NAMALWA (cell line): ENCODE measurements at places on chromosomes 4 and X.

DNA sequence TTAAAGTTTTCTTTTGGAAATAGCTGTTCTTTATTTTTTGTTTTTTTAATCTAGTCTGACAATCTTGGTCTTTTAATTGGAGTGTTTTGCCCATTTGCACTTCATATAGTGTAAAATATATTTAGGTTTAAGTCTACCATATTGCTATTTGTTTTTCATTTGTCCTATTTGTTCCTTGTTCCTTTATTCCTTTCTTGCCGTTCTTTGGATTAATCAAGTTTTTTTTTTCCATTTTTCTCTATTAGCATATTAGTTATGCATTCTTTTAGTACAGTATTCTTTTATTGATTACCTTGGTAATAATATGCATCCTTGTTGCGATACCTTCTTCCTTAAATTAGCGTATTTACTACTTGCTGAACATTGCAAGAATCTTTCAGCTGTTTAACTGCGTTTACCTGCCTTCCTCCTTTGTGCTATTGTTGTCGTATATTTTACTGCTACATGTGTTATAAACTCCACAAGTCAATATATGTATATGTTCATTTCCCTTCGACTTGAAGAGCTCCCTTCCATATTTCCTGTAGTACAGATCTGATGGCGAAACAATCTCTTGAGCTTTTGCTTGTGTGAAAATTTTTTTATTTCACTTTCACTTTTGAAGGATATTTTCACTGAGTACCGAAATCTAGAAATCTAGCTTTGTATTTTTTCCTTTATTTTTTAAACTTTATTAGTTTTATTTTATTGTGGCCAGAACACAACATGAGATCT is 23.9 kb upstream of the RNF212 start:
- DNase-seq = no peak

- no peak for DNase-seq
Measured at GRCh38 chr4:126939401-126939800, 693.4 kb upstream of the INTU start.

DNA sequence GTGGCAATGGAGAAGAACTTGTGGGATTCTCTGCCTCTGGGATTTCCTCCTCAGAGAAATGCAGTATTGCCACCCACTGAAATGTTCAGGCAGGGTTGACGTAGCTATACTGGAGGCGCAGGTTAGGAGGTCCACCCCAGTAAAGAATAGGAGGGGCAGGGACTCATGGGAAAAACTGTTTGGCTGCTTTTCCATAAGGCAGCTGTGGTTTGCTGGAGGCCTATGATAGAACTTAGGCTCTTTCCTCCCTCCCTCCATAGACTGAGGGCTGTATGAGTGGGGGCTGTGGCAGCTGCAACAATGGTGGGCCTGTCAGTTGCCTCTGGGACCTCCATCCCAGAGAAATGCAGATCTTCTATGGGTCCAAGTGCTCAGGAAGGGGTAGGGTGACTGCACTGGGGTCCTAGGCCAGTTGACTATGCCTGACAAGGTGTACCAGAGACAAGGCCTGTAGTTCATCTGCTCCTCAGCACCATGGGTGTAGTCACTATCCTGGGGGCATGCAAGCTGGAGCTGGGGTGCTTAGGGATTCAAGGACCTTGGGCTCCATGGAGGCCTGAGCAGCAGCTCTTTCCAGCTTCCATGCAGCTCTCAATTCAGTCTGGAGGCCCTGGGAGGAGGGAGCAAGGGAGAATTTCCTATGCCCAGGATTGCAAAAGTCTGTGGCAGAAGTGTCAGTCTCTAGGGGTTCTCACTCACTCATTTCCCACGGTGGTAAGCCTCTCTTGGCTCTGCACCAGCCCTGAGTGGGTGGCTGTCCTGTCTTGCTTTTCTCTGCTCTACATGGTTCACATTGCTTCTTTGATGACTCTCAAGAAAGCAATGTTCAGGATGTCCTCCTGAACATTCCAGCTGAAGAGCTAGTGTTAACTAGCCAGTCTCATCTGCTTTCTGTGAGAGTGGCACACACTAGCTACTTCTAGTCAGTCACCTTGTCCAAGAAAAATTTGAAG is 353.0 kb downstream of the IDS start:
- DNase-seq = no peak

GRCh38 chrX:70134116-70134477 is 850 bp downstream of the IGBP1 start:
- no peak for DNase-seq

GRCh38 chr4:24885342-24885741 is 27.5 kb downstream of the CCDC149 start:
- DNase-seq = no peak

- DNase-seq = no peak
Measured at GRCh38 chr4:165394275-165394674, 15.5 kb downstream of the CPE start.

DNA sequence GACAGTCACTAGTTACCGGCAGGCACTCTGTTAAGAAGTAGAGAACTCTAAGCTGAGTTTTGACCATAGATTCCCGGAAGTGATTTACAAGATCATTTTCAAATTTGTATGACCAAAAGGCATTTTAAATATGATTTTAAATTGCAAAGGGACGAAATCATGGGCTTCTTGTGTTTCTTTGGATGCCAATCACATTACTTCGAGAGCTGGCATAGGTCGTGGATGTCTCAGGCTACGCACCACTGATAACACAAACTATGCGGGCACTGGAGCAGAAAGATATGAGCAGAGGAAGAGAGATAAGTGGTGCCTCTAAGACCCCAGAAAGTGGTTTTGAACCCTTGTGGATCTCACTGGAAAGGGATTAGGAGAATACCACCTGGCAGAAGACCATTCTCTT is 294.2 kb upstream of the FTHL17 start:
- no peak for DNase-seq

DNA sequence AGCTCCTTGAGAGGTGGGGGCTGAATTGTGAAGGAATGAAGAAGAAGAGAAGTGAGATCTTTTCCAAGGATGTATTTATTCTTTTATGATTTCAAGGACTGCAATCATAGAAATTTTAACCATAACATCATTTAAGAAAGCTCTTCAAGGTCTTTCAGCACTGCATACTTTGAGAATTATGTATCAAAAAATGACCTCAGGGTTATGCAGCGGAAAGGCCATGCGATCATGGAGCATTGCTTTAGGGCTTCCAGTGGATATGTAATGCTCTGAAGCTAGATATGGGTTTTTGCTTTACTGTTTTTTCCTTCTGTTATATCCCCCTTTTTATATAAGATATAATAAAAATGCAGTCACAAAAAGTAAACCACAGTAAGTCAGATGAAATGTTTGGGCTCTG is 38.7 kb downstream of the SGMS2 start:
- DNase-seq = no peak

DNA sequence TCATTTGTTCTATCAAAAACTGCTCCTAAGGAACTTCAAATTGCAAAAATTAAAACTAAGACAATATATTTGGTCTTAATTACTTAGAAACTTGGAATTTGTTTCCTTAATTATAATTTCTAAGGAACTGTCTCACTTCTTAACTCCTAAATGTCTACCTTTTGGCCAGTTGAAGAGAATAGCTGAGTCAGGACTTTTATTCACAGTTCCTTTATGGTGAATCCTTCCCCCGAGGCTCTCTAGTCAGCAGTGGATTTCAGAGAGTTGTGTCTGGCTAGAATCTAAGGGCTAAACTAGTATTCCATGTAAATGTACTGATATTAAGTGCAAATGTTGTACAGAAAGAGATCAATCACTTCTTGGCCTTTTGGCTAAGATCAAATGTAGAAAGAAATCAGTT is 69.3 kb downstream of the AMMECR1 start:
- no peak for DNase-seq

- DNase-seq = no peak
Measured at GRCh38 chrX:37350034-37350365, 836 bp downstream of the PRRG1 start.

- no peak for DNase-seq
Measured at GRCh38 chr4:23500894-23501449, 388.9 kb downstream of the PPARGC1A start.

DNA sequence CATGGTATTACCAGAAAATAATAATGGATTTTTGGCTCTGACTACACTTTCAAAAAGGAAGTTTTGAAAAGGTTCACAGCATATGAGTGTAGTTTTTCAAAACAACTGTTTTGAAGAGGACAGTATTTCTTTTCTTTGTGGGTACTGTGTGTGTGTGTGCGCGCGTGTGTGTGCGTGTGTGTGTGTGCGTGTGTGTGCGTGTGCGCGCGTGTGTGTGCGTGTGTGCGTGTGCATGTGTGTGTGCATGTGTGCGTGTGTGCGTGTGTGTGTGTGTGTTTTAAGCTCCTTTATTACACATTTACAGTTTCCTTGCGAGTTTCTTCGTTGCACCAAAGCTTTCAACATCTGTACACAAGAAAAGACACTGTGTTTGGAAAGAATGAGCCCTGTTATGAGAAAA is 755.4 kb downstream of the SH3BGRL start:
- no peak for DNase-seq

DNA sequence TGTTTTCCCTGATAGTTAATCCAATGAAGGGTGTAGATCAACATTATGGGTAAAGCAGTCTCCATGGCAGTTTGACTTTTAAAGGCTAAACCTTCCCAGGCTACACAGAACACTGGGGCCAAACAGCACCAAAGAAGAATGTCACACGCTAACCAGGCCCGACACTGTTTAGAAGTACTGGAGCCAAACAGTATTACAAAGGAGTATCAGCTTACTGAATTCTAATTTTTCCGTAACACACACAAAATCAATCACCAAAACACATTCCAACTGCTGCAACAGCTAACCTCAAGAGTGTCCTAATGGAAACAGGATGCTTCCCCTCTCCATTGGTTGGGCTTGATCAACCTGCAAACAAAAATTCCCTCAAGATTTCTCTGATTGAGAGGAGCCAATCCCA is 783.5 kb downstream of the PCDH18 start:
- DNase-seq = no peak

- DNase-seq = peak; percentile 75
Measured at GRCh38 chrX:18424482-18425198, 768 bp upstream of the CDKL5 start.

GRCh38 chr4:54553001-54553400 is 104.8 kb upstream of the KIT start:
- no peak for DNase-seq

DNA sequence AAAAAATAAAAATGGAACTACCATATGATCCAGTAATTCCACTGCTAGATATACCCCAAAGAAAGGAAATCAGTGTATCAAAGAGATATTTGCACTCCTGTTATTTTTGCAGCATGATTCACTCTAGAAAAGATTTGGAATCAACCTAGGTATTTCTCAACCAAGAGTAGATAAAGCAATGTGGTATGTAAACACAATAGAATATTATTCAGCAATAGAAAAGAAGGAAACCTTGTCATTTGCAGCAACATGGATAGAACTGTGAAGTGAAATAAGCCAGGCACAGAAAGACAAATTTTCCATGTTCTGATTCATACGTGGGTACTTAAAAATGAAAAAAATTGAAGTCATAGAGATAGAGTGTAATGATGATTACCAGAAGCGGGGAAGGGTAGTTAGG is 362.3 kb upstream of the EPHA5 start:
- DNase-seq = no peak

- DNase-seq = peak; percentile 47
Measured at GRCh38 chrX:135974279-135974856, 580 bp upstream of the MMGT1 start.

- no peak for DNase-seq
Measured at GRCh38 chrX:93985344-93986307, 311.6 kb downstream of the FAM133A start.

DNA sequence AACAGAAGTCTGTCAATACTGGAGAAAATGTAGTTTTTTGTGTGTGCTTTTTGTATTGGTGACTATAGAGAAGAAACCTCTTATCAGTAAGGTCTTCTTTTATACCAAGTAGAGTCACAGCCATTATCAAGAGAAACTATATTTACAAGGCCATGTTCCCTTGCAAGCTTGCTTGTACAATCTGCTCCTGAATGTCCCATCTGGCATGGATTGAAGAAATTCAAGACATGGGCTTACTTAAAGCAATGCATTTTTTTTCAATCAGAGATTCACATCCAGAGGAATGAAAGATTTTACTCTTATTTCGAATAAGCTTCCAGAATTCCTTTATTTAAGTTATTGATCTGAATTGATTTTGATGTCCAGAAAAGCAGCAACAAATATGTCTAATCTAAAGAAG is 537.3 kb upstream of the RPS6KA3 start:
- DNase-seq = no peak

GRCh38 chrX:135340831-135341230 is 31.6 kb downstream of the ETDC start:
- DNase-seq = no peak

GRCh38 chr4:154490583-154491340 is 837 bp downstream of the DCHS2 start:
- no peak for DNase-seq

DNA sequence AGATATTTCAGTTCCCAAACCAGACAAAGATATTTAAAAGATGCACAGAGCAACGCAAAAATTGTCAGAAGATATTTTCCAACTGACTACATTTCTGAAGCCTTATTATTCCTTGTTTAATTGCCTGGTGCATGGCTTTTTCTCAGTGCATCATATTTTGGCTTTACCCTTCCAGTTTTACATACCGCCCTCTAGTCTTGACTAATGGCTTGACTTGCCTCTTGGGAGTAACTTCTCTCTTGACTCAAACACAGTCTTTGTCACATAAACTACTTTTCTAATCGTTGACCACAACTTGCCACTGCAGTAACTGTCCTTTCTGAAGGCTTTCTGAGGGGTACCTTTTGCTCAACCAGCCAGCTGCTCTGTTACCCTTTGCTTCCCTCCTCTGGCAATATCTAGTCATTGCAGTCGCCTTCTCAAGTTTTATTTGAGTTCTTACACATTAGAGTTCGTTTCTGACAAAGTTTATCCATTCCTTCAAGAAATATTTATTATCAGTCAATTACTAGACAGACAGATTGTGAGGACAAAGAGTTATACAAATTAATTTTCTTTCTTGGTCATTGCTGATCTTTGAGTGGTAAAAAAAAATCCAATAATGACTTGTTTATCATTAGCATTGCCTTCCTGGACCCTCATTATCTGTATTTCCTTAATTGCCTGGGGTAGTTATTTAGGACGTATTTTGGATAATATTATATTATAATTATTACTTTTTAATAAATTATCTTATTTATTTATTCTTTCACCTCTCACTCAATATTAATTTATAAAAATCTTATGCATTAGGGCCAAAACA is 506.9 kb upstream of the PCDH10 start:
- peak; percentile 85 for DNase-seq

DNA sequence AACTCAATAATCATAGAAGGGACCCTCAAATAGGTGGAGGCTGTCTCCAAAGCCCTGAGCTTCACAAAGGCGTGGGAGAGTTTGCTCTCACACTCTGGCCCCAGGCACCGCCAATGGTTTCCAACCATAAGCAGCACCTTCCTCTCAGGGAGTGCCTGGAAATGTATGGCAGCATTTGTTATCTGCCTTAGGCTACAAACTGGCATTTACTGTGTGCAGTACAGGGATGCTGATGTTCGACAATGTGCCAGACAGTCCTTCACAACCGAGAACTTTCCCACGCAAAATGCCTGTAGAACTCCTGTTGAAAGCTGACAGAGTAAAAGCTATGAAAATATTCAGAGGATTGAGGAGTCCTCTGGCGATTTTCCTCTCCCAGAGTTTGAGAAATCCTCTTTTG is 55.7 kb upstream of the CDKN2AIP start:
- no peak for DNase-seq
